ENCODE measurements at places on chromosomes 11 and 22.

- no peak for DNase-seq
Observed at GRCh38 chr22:47775686-47776085, 1013.2 kb downstream of the TBC1D22A start.

DNA sequence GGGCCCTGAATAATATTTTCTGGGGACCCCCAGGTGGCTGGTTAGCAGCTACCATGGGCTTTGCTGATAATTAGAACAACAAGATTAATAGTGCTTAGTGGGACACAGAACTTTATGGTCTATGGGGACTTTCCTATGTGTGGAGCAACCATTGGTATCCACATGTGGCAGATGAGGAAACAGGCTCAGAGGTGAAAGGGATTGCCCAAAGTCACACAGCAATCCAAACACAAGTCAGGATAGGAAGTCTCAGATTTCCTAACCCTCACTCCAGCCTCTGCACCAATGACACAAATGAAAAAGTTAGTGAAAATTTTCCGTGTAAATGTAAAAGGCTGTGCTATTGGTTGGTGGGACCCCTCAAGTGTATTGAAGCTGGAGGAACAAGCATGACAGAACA lies 15.3 kb upstream of the SLCO2B1 start:
- DNase-seq = no peak

DNA sequence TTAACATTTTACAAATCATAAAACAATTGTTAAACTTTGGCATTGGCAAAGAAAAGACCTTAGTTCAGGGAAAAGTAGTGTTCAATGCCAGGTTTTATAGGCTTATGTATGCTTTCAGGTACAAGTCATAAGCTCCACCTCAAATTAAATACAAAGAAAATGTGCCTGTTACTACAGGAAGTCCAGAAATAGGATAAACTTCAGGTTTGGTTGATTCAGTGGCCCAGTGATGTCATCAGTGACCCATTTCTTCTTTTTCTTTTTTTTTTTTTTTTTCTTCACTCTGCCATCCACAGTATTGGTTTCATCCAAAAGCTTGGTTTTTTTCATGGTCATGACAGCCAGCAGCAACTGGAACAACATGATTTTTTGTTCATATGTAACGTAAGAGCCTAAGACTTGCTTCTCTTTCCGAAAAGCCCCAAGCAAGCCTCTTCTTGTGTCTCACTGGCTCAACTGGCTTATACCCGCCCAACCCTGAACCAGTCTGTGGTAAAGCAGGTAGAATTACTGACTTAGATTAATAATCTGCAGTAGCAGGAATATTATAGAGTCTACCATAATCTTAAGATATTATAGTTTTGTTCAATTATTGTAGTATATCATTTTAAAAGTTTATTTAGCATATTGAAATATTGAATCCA lies 46.2 kb downstream of the TTC17 start:
- DNase-seq = no peak

DNA sequence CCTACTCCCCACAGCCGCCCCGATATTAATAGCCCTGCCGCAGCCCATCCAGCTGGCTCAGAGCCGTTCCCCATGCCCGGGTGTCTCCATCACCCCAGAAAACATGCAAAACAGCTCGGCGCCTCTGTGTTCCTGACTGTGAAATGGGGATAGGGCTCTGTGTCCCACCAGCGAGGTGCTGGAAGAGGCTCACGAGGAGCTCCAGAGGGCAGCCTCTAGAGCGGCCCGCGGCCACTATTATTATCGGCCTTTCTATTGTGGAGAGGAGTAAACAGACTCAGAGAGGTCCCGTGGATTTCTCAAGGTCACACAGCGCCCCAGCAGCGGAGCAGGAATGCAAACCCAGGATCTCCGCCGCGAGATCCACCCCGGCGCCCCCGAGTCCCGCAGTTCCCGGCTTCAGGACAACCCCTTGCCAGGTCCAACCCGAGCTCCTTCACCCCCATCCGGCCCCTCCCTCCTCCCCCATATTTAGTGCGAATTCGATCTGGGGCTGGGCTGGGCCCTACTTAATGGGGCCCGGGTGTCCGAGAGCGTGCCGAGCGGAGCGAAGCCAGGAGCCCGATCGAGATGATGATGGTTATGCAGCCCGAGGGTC lies at the start of gene ACTN3:
Gene ACTN3 (plus strand): TSS at position 536 of the 598 bp plus-strand sequence. CDS start 35 bp downstream, at position 571.
- no peak for DNase-seq

- DNase-seq = no peak
Observed at GRCh38 chr22:49576241-49577141, 251.2 kb downstream of the BRD1 start.

GRCh38 chr22:37734964-37735451 lies 38.2 kb downstream of the TRIOBP start:
- no peak for DNase-seq

- DNase-seq = no peak
Observed at GRCh38 chr22:50074551-50075530, 10.4 kb downstream of the MLC1 start.

GRCh38 chr11:68673306-68673945 lies 10.9 kb upstream of the GAL start:
- no peak for DNase-seq

DNA sequence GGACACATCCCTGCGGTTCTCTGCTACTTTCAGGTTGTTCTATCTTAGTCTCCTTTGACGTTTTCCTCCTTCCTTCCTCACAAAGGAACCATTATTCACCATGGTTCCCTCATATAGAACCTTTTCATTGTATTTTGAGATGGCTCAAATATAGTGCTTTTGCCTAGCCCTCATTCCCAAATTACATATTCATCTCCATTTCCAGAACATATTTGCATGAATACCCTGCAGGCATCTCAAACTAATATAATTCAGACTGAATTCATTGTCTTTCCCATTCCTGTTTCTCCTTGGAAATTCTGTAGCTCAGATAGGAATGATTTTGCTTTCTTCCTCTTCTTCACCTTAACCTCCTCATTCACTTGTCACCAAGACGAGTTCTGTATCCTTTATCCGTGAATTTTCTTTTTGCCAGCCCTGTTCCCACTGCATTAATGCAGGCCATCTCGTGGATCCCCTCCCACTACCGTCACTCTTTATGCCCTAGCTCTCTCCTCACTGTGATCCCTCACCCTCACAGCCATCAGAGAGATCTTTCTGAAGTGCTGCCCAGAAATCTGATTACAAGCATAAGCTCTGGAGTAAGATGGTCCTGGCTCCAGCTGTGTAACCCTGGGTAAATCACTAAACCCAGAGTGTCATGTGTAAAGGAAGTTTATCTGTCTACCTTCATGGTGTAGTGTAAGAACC lies 23.3 kb downstream of the PIWIL4 start:
- DNase-seq = no peak

DNA sequence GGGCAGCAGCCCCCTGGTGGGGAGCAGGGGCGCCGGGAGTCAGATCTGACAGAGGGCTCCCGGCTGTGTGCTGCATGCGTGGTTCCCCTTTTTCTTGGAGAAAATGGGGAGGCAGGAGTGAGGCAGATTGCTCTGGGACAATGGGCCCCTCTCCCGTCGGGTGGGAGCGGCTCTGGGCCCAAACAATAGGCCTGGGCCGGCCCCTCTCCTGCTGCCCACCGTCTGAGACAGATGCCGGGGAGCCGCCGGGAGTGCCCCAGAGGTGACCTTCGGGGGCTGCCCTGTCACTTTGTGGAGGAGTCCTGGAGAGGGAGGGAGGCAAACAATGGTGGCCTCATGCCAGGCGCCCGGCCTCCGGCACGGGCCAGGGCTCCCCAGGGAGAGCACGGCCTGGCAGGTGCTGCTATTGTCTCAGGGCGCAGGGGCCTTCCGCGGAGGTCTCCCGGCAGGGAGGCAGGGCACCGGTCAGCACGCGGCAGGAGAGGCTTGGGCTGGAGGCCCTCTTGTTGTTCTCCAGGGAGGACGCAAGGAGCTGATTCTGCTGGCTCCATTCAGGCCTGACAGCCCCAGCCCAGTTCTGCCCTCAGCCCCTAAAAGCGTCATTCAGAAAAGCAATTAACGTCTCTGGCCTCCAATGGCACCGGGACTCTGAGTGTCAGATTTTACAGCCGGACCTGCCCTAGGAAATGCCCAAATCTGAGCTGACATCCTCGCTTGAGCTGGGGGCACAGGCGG lies 44.8 kb downstream of the SMIM38 start:
- no peak for DNase-seq

DNA sequence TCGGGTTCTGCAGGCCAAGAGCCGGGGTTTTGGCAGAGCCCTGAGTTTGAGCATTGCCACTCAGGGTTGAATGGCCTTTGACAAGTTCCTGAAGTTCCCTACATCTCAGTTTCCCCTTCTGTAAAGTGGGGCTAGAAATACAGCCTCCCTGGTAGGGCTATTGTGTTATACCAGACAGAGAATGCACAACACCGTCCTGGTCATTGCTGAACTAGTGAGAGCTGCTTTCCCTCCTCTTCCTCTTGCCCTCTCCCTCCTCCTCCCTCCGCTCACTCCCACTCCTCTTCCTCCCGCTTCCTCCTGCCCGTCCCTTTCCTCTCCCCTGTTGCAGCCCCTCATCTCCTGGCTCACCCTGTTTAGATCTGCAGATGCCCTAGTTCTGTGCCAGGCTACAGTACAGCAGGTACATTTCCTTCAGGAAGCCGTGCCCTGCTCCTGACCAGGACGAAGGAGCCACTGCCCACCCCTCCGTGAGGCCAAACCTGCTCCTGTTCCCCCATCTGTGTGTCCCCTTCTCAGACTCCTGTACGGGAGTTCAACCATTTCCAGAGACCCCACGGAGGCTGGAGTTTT lies 91.5 kb upstream of the SHANK2 start:
- no peak for DNase-seq

DNA sequence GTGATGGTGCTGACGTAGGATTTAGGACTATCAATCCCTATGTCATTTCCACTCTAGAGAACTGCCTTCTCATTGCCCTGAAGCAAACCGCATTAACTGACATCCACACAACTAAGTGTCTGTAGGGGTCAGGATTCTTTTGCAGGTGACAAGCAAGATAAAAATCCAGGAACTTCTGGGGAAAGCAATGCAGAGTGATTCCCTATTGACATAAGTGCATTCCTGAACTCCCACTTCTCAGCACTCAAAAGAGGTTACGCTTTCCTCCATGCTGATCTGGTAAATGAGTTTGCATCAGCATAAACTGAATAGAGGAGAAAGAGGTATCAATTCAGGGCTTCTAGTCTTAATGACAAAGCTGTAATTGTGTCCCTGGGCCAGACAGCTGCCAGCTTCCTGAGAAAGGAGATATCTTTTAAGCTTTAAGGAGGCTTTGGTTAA lies 224.6 kb upstream of the ISX start:
- no peak for DNase-seq

DNA sequence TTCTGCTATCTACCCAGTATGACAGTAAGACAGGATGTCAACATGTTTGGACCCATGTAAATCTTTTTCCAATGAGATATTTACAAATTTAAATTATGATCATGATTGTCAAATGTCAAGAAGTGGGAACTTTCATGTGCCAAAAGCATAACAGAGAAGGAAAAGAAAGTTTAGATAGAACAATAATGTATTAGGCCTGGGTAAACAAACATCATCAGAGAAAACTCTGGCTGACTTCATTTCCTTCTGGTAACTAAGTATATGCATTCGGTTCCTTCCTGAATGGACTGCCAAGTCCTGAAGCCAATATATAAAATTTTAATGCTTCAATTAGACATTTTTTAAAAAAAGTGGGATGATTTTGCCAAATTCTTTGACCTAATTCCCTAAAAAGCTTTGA lies 16.5 kb downstream of the RNF141 start:
- no peak for DNase-seq

GRCh38 chr11:118211006-118211405 lies 13.8 kb downstream of the JAML start:
- no peak for DNase-seq

DNA sequence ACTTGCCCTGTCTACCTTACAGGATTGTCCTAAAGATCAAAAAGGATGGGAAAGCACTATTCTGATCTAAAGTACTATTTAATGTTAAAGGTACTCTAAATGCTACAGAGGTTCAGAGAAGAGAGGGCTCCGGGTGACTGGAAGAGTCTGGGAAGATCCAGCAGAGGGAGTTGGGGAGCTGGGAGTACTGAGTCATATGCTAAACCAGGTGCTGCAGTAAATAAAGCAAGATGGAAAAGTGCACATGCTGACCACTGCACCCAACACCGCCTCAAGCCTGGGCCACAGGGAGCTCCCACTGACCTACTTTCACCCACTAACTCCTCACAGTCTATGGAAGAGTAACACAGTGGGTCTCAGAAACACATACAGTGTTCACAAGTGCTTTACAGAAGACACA lies 49.3 kb downstream of the WT1 start:
- DNase-seq = no peak

DNA sequence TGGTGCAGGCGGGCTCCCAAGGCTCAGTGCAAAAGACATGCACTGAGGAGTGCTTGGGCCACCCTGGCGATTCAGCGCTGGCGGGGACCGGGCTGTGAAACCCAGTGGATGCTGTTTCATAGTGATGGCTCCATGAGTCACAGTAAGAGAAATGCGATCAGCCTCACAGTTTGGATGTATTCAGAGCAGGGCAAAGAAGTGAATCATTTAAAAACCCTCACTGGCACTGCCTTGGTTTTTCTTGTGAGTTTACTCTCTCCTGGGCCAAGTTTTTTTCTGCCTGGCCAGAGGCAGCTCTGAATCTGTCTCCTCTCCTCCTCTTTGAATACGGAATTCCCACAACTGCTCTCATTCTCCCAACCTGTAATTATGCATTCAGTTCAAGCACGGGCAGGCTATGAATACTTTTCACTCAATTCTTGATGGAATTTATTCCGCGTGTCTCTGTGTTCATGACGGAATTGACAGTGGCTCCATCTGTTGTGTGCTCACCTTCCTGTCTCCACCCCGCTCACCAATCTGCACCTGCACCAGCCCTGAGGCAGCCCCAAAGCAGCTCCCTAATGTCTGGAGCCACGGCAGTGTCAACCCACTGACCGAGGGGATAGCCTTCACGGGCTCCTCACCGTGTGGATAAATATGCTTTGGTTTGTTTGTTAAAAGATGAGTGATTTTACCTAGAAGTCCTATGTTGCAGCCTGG lies 14.9 kb downstream of the ADAMTS8 start:
- no peak for DNase-seq

DNA sequence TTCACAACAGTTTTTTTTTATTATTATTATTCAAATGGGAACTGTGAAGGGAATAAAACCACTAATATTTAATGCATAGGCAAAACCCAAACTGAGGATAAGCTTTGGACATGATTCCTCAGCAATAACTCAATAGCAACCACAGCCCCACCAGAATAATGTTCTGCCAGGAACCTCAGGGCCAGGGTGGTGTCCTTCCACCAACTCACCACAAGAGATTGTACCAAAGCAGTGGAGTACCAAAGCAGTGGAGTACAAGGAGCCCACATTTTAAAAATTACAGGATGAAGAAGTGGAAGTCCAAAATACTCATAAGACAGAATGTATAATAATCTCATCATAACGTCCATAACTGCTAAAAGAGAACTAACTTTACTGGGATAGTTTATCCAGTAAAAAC lies 32.5 kb upstream of the FZD4 start:
- no peak for DNase-seq

GRCh38 chr11:121059605-121060004 lies 35.7 kb downstream of the TBCEL start:
- no peak for DNase-seq

- no peak for DNase-seq
Observed at GRCh38 chr22:50446708-50447575, 27.9 kb downstream of the SBF1 start.

DNA sequence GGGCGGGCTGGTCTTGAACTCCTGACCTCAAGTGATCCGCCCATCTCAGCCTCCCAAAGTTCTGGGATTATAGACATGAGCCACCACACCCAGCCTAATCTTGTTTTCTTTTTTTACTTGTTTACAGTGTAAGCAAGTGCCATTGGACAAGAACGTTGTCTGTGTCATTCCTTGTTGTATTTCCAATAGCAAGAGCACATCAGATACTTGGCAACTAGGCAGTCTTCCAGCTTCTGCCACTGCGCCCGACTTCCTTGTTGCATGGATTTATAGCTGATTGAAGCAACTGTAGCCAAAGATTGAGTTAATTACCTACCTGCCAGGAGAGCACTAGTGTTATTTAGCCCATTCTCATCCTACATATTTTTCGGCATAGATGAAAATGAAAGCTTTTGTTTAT lies 3.1 kb upstream of the SGSM3 start:
- no peak for DNase-seq
